Globus pallidus (tissue), 1 donor: ENCODE measurements at places on chromosomes 1 and 21.

DNA sequence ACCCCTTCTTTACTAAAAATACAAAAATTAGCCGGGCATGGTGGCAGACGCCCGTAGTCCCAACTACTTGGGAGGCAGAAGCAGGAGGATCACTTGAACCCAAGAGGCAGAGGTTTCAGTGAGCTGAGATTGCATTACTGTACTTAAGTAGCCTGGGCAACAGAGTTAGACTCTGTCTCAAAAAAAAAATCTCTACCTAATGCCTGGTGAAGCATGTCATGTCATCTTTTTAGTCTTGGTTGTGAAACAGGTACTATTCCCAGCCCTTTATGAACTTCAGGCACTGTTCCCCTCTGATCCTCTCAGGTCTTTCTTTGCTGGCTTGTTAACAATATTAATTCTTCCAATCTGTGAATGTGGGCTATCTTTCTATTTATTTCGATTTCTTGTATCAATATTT lies 22.1 kb downstream of the PRRC2C start:
- DNase-seq: no peak

GRCh38 chr1:92619466-92620189 lies 132.9 kb upstream of the GFI1 start:
- DNase-seq: no peak

DNA sequence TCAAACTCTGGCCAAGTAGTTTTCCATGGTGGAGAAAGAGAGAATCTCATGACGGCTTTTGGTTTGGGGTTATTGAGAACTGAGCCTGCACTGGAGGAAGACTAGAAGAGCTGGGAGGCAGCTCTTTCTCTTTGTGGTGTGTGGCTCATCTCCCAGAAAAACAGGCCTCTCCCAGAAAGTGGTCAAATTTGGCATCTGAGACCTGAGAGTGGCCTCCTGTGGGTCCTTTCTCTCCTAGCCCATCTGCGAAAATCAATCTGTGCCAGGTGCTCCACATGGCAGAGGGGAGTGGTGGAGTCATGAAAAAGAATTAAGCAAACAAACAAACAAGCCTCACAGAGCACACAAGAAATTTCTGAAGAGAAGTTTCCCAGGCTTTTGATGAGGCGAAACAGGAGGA lies 305.0 kb downstream of the ST6GALNAC3 start:
- DNase-seq: no peak

DNA sequence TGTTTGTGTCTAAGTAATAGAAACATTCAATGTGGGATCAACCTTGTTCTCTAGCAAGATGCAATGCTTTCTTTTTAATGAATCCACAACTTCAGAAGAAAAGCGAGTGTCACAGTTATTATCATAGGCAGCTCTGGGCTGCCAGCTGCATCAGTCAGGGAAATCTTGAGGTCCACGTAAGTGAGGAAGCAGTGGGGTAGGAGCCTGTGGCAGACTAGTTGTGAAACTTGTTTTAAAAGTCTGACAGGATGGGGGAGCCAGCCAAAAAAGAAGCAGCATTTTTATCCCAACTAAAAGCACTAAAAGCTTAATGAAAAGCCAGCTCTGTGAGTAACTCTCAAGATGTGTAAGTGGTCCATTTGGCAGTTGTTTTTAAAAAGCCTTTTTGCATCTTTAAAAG lies 113.1 kb downstream of the ZNF326 start:
- DNase-seq: no peak

GRCh38 chr1:116567790-116568661 lies 2.8 kb downstream of the CD58 start:
- no peak for DNase-seq

DNA sequence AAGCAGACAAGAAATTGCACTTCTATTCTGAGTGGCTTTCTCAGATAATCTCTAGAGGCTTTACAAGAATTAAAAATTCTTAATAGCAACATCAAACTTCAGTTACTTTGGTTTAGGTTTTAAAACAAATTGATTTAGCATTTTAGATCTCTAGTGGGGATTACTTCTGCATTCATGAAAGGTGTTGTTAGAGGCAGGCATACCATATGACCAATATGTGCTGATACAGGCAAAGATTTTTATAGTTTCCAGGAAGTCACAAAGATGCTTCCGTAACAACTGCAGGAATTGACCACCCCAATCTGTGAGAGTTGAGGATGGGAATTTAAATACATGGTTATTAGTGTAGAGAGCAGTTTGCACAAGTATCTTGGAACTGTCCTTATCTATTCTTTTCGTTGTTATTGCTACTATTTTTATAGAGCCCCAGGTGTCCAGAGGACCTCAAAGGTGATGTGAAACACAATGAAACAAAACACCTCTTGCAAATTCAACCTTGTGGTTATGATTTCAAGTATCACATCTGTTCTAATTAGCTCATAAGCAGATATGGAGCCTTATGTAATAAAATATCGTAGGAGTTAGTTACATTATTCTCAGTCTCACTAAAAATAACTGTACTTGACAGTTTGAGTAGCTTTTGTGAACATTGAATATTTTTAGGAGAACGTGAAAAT lies 512.7 kb upstream of the ADGRL4 start:
- DNase-seq: no peak

GRCh38 chr1:243974451-243975292 lies 76.4 kb upstream of the ZBTB18 start:
- DNase-seq: no peak

GRCh38 chr1:225617479-225617878 lies 35.4 kb downstream of the ENAH start:
- no peak for DNase-seq

DNA sequence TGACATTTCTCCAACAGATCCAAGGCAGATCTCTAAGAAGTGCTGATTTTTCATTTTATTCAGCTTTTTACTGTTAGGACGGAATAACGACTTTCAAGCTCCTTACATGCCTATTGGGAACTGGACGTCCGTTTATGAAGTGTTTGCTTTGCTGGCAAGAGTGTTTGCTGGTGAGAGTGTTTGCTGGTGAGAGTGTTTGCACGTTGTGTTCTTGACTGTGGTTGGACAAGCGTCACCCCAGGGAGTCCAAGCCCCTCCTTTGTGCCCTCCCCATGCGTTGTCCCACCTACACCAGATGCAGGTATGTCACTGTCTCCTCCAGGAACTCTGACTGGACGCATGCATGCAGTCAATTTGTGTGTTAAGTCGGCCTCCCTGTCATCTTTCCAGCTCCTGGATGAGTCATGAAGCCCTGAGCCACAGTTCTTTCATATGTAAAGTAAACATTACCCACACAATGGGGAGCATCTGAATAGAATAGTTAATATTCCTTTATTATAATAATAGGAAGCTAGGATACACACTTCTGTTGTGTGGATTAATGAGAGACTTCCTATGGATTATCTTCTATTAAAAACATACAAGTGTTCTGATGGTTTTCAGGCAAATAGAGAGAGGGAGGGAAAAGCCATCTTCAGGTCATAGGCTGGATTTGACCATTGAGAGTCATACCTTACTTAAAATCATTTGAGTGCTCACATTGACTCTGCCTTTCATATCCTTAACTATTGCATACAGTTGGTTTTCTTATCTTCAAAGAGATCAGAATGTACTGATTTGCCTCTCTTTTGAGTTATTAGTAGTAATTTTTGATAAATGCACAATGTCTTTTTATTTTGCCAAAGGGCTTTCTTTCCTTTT lies 119.2 kb downstream of the GALNT2 start:
- no peak for DNase-seq

GRCh38 chr1:241639623-241640148 lies 483 bp downstream of the CHML start:
- peak; percentile 24 for DNase-seq

DNA sequence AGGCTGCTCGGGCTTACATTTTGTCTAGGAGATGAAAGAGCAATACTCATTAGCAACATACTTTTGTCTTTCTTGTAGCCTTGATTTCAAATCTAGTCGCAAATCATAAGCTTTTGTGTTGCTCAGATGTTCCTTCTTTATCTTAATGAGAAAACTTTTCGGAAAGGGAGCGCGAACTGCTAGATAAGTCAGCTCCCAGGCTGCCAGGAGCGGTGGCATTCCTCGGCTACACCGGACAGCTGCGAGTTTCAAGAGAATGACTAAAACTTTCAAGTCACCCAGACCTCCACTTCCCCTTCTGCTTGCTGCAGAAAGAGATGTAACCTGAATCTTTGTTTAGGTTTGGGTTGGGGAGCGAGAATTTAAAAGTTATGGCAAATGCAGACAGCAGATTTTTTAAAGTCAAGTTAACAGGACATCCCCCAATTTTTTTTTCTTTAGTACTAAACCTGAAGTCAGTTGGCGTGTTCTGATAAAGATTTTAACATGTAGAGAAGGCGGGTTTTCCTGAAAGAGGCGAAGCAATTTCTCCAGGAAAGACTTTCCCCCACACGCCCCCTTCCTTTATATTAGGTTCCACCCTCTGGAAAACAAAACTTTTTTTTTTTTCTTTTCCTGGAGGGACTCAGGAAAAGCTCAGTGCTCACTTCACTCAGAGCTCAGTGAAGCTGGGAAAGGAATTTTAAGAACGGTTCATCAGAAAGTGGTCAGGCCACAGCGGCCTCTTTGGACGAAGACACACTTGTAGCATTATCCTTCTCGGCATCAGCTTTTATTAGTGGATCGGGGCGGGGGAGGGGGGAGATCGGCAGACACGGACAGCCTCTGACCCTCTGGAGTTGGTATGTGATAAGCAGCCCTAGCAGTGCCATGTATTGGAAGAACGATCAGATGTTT lies at the start of gene LHX8:
Gene LHX8 (plus strand): TSS at position 639 of the 897 bp plus-strand sequence. CDS start 2,227 bp downstream, outside the sequence.
- DNase-seq: no peak

DNA sequence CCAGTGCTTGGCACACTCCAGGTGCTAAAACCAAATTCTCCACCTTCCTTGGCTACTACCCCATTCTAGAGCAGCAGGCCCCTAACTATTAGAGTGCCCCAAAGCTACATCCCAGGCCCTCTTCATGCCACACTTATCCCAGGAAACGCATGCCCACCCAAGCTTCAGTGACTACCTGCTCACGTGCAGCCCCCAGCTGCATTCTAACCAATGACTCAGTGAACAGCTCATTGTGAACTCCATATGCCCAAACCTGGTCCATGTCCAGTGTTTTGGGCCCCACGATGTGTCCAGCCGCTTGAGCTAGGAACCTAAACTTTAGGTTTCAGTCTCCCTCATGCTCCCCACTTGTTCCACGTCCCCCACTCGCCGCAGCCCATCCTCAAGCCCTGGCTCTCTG lies 41.5 kb downstream of the NKAIN1 start:
- no peak for DNase-seq

GRCh38 chr1:147475488-147475887 lies 65.8 kb upstream of the BCL9 start:
- no peak for DNase-seq

GRCh38 chr1:221451741-221452140 lies 290.1 kb downstream of the DUSP10 start:
- no peak for DNase-seq

- no peak for DNase-seq
Measured at GRCh38 chr1:151825751-151826660, 5.6 kb downstream of the RORC start.
